ENCODE measurements at places on chromosomes 12 and 14.

GRCh38 chr12:19411234-19412204, 27.8 kb upstream of the AEBP2 start:
- no peak for DNase-seq

DNA sequence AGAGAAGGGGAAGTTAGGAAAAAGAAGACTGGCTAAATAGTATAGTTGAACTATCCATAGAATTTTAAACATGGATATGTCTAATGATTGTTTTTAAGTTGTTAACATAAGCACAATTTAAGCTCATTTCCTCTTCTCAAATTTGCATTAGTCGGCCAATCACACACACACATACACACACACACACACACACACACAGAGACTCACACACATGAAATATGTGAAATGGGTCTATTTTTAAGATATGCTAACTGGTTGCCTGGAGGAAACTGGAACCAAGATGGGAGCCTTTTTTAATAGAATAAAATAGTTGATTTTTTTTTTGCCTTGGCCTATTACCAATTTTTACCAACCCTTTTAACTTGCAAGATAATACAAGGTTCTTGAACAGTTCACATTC, 24.0 kb upstream of the STYK1 start:
- DNase-seq = no peak

GRCh38 chr14:99035268-99035667, 236.7 kb downstream of the BCL11B start:
- peak; percentile 2 for DNase-seq

- DNase-seq = no peak
These were observed 111.0 kb downstream of the SLC25A47 start for GRCh38 chr14:100434033-100434601.

Data from activated T-cell treated with anti-CD3 and anti-CD28 coated beads, Interleukin-2, amount 50 U/mL, for 24 hours (primary cell).